Activated CD4-positive, alpha-beta T cell treated with anti-CD3 and anti-CD28 coated beads, Interleukin-2, amount 10 ng/mL, durations not matched to agents 7 days and 5 days (primary cell): ENCODE measurements at places on chromosomes 2 and 18. TPM values are rescaled to one million over a fixed set of nuclear protein-coding genes. Genes with fewer than 3 reads are reported as not detected.

OTOS gene
- total RNA-seq, result not detected

TUBA4B gene
- not detected for total RNA-seq

CAPN13 gene
- total RNA-seq, result not detected

AFG3L2 gene
- 35.7 TPM for total RNA-seq

KLHL29 gene
- 3.5 TPM for total RNA-seq

GAL3ST2 gene
- total RNA-seq, result not detected

ADAM17 gene
- 24.4 TPM for total RNA-seq

SGPP2 gene
- total RNA-seq, result 0.67 TPM

KYNU gene
- total RNA-seq, result not detected

OBSL1 gene
- total RNA-seq, result not detected

KRTCAP3 gene
- total RNA-seq, result 8.3 TPM

LIMS4 gene
- not detected for total RNA-seq

HTR2B gene
- total RNA-seq, result 2.1 TPM

SLC4A5 gene
- total RNA-seq, result 3.0 TPM

GALM gene
- total RNA-seq, result 41.1 TPM

MEP1B gene
- not detected for total RNA-seq
